ENCODE measurements at places on chromosomes 1 and 21. TPM values are rescaled to one million over a fixed set of nuclear protein-coding genes. Genes with fewer than 3 reads are reported as not detected.

GRCh38 chr1:206419250-206419649 is 51.0 kb upstream of the IKBKE start:
- ATAC-seq: no peak

GRCh38 chr1:236092899-236093298 is 28.0 kb upstream of the NID1 start:
- ATAC-seq: no peak

DNA sequence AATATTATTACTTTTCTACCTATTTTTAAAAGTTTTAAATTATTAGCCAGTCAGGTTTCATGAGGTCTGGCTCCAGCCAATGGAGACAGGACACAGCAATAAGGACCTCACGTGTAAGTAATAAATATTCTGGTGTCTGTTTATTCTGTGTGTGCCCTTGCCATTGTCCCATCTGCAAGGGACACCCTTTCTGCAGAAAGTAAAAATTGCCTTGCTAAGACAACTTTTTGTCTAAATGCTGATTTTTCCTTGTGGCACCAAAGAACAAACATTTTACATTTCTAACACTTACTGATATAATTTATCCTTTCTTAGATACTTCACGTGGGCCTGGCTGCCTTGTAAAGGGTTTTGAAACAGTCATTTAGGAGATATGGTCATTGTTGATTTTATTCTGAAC is 29.4 kb downstream of the OVAAL start:
- ATAC-seq: no peak

The KIFAP3 gene
- 98.1 TPM for total RNA-seq
